ENCODE measurements at places on chromosomes 1 and 21.
A peak's percentile ranks its signal among the peaks of the same experiment; 100 is the strongest.

- no peak for DNase-seq
Observed at GRCh38 chr1:72227667-72228066, 54.7 kb downstream of the NEGR1 start.

DNA sequence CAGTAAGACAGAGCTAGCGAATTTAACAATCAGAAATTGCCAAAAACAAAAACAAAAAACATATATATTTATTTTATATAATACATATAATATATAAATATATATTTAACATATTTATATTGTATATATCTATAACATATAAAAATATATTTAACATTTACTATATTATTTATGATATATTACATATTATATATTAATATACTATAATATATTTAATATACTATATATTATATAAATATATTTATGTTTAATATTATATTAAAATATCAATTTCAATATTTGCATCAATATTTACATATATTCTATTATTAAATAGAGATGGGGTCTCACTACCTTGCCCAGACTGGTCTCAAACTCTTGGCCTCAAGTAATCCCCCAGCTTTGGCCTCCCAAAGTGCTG lies 50.9 kb downstream of the TBX19 start:
- no peak for DNase-seq

DNA sequence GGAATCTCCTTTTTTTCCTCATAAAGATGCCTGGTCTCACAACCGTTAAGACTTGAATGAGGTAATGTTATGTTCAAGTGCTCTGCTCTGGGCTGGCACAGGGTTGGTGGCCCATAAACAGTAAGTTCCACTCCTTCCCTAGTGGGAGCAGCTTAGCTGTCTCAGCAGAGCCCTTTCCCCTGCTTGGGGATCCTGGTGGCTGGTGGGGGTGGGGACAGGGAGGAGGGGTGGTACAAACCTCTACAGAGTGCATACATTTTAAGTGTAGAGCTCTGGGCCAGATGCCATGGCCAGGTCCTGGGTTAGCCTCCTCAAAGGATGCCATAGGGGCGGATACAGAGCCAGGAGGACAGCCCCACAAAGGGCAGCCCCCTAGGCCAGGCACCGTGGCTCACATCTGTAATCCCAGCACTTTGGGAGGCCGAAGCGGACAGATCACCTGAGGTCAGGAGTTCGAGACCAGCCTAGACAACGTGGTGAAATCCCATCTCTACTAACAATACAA lies 20.7 kb upstream of the PADI1 start:
- DNase-seq: no peak

GRCh38 chr1:155334962-155335361 lies 14.3 kb downstream of the RUSC1 start:
- no peak for DNase-seq

GRCh38 chr1:12441414-12442105 lies 176.4 kb downstream of the DHRS3 start:
- no peak for DNase-seq

DNA sequence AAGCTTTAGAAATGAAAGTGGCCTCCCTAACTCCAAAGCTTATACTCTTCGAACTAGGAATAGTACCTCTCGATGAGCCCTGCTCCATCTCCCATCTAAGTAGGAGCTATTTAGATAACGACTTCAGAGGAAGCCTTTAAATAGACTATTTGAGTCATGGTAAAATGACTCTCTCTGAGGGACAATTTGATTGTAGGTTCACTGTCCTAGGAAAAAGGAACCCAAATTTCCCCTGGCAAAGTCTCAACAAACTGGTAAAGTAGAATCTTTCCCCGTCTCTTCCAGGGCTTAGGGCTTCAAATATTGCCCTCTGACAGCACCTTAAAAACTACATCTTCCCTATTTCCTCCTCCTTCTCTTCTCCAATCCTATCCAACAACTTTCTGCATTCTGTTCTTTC lies 2.0 kb upstream of the FCER1A start:
- no peak for DNase-seq

- no peak for DNase-seq
Observed at GRCh38 chr1:89604414-89604735, 28.5 kb upstream of the LRRC8C start.

- peak; percentile 61 for DNase-seq
Observed at GRCh38 chr1:6497215-6497866, 5.9 kb upstream of the PLEKHG5 start.

DNA sequence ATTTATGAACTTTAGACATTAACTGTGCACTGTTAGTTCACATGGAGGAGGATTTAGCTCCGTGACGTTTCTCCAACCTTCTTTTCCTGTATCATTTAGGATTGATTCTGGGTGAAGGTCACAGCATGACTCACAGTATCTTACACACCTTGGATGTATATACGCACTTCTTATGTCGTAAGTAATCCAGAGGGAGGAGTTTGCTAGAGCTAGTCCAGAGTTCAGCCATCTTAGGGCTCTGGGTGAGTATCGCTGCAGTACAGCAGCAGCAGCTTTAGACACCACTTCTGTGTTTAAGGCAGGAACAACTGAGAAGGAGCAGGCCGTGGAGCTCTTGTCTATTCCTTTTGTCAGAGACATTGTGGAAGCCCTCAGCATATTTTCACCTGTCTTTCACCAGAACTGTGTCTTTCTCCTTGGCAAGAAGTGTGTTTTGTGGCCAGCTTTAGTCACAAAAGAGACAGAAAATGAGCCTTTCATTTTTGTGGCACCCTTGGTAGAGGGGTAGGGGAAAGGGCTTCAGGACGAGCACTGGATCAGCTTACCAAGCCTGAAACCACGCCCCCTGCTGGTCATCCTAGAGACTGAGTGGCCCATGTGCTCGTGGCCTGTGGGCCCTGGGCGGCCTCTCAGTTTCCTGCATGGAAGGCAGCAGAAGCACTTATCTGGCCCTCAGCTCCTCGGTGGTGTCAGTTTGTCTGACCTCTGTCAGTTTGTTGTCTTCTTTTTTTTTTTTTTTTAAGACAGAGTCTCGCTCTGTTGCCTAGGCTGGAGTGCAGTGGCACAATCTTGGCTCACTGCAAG lies 64.0 kb downstream of the ADARB1 start:
- DNase-seq: peak; percentile 65

- no peak for DNase-seq
Observed at GRCh38 chr1:175040324-175040879, 17.2 kb upstream of the MRPS14 start.

DNA sequence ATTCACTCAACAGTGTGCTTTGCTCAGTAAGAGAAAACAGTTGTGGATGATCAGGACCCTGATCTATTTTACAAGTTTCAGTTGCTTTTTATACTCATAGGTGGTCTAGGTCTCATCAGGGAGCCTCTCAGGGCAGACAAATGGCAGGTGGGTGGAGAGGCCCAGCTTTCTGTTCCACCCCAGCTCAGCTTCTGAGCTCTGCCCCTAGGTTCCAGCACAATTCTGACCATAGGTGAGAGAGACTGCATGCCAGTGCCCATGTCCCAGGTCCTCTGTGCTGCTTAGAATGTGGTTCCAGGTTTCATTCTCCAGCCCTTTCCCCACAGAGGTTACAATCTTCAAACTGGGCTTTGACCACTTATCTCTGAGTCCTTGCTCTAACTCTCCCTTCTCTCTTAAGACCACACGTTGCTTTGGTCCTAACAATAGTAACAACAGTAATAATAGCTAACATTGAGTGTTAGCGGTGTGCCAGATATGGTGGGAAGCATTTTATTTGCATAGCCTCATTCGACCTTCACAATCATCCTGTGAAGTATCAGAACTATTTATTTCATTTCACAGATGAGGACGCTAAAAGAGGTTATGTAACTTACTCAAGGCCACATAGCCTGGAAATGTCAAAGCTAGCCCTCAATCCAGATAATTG lies 19.6 kb upstream of the DUSP10 start:
- DNase-seq: no peak

DNA sequence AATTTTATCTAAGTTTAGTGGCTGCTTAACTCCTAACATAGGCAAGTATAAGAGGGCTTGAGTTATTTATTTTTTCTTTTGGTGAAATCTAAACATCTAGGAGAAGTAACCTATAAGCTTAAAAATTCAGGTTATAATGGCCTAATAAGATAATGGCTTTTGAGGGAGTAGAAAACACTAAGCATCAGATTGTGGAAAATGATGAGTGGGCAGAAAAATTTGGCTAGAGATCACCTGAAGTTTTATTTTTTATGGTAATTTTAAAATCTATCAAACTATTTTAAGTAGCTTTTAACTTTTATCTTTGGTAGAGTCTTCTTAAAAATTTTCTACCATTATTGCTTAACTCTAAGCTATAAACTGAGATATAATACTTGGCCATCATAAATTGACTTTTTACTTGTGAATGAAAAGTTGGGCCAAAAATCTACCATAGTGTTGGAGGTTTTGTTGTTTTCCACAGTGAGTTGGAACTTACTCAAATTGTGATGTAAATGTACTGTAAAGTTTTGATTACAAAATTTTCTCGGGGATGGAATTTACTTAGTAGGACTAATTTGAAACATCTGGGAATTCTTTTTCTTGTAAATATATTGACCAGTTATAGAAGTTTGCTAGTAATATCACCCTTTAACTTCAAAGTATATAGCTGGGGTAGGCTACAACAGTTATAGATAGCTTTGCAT lies 63.9 kb downstream of the USP25 start:
- DNase-seq: no peak

GRCh38 chr1:75430526-75430925 lies 180.4 kb downstream of the SLC44A5 start:
- DNase-seq: no peak

- DNase-seq: no peak
Observed at GRCh38 chr1:197336571-197336970, 68.5 kb downstream of the CRB1 start.

DNA sequence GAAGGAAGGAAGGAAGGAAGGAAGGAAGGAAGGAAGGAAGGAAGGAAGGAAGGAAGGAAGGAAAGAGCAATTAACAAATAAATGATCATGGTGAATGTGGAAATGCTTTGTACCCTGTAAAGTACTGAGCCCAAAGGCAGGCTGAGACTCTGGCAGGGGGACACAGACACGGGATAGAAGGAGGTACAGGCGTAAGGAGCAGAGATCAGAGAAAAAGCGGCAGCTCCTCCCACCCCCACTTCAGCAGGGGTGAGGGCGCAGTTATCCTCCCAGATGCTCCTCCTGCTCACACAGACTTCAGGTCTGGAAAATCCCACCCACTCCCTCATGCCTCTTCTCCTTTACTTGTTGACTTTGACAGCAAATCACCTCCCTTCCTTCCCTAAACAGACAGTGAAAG lies 464.5 kb downstream of the MATN1 start:
- DNase-seq: no peak

DNA sequence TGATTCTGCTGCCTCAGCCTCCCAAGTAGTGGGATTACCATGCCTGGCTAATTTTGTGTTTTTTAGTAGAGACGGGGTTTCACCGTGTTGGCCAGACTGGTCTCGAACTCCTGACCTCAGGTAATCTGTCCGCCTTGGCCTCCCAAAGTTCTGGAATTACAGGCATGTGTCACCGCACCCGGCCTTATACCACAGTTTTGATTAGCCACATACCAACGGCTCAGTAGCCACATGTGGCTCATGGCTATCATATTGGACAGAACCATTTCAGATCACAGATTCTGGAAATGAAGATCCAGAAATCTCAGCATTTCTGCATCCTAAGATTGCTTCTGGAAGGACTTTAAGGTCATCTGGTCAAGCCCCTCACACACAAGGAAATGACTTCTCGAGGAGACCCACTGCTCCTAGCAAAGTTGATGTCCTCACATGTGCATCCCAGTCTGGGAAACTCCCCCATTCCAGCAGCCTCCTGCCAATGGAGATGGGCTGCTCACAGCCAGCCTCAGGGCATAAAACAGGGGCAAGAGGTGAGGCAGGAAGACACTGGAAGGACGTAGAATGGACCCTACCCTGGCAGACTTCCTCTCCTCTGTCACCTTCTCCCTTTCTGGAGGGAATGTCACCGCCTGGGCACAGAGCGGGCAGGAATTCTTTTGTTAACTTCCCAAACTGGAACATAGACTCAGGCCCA lies 17.5 kb upstream of the CITED4 start:
- no peak for DNase-seq

GRCh38 chr1:46800742-46801141 lies 1.9 kb downstream of the CYP4B1 start:
- DNase-seq: no peak

DNA sequence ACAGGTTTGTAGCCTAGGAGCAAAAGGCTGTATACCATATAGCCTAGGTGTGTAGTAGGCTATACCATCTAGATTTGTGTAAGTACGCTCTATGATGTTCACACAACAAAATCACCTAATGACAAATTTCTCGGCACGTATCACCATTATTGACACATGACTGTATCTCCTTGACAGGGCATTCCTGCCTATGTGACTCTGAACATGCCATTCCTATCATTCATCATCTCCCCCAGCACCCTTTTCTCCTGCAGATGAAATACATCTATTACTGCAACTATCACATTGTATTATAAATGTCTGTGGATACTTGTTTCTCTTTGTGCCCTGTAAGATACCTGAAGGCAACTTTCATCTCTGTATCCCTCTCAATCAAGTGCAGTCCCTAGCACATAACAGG lies 29.9 kb downstream of the TP53BP2 start:
- DNase-seq: peak; percentile 73

DNA sequence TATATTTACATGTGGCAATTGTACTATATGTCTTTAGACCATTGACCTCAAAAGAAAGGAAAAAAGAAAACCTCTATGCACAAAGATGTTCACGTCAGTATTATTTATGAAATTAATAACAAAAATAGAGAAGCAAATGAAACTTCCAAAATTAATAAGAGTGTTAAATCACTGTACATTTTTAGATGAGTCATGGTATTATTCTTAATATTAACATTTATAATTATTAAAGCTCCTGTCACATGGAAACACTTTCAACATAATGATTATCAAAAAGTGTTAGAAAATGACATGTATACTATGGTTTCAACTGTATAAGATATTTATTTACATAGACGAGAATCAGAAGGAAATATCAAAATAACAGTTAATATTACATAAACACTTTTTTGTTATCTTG lies 324.9 kb upstream of the RUNX1 start:
- DNase-seq: no peak

GRCh38 chr1:68791800-68792199 lies 294.9 kb upstream of the DEPDC1 start:
- no peak for DNase-seq

DNA sequence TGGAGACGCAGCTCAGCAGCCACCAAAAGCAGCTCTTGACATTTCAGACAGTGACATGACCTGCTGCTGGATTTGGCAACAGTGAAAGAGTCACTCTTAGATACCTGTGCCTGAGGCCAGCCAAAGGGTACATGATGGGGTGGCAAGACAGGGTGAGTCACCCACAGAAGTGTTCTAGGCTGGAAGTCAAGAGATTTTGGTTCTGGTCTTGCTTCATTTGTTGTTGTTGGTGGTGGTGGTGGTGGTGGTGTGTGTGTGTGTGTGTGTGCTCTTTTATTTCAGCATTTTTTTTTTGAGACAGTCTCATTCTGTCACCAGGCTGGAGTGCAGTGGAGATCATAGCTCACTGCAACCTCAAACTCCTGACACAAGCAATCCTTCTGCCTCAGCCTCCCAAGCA lies 25.8 kb downstream of the SHISAL2A start:
- DNase-seq: no peak

DNA sequence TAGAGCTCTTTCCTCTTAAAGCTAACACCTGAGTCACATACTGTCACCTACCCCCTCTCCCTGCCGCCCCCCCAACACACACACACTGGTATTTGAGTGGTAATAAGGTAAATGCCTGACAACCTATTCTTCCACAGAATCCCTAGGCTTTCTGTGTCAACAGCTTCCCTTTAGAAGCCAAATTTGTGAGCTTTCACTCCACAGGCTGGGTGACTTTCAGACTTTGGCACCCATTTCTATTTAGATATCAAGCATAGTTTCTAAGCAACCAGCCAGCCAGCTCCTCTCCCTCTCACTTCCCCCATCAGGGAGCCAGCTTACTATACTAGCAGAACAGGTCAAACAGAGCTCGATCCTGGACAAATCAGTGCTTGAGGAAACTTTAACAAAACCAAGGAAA lies 3.2 kb upstream of the C1orf74 start:
- DNase-seq: no peak
